Sigmoid colon (tissue), 7 donors: ENCODE measurements at places on chromosomes 5 and 9. TPM values are rescaled to one million over a fixed set of nuclear protein-coding genes. Genes with fewer than 3 reads are reported as not detected.

CCDC192 gene
- total RNA-seq = not detected

INSL4 gene
- total RNA-seq = not detected

FOXD4L4 gene
- not detected for total RNA-seq

PCSK5 gene
- 8.4 TPM for total RNA-seq

IRX1 gene
- not detected for total RNA-seq

MRPS27 gene
- 50.0 TPM for total RNA-seq

PTCD2 gene
- 6.2 TPM for total RNA-seq

TAL2 gene
- not detected for total RNA-seq

WNT8A gene
- total RNA-seq = not detected

PCDHA13 gene
- total RNA-seq = 0.66 TPM

OR1L8 gene
- not detected for total RNA-seq

IFNE gene
- not detected for total RNA-seq

SPATA31A3 gene
- total RNA-seq = not detected

TAF11L5 gene
- total RNA-seq = not detected
